ENCODE measurements at places on chromosomes 5 and 9.

DNA sequence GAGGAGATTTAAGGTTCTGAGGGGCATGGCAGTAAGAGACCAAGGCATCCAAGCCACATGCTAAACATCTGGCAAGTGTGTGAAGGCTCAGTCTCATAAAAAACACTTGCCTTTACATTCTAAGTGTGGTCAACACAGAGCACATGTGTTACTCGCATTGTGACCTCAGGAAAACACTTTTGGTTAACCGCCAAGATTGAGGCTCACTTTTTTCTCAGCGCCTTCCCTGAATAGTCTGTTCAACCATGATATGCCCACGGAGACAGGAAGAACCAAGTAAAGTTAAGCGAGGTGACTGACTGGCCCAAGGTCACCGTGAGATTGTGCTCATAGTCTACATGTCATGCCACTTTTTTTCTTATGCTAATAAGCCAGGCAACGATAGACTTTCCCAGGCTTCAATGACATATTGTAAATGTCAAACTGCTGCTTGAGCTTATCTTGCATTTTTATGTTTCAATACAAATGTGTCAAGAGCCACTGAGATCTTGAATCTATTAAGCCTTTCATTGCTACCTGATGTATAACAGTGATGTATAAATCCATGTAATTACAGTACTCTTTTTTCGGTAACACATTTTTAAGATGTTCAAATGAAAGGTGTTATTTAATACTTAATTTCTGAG lies 21.1 kb upstream of the IL9 start:
- no peak for DNase-seq

GRCh38 chr5:57303985-57304384 lies 130.1 kb downstream of the GPBP1 start:
- no peak for DNase-seq

DNA sequence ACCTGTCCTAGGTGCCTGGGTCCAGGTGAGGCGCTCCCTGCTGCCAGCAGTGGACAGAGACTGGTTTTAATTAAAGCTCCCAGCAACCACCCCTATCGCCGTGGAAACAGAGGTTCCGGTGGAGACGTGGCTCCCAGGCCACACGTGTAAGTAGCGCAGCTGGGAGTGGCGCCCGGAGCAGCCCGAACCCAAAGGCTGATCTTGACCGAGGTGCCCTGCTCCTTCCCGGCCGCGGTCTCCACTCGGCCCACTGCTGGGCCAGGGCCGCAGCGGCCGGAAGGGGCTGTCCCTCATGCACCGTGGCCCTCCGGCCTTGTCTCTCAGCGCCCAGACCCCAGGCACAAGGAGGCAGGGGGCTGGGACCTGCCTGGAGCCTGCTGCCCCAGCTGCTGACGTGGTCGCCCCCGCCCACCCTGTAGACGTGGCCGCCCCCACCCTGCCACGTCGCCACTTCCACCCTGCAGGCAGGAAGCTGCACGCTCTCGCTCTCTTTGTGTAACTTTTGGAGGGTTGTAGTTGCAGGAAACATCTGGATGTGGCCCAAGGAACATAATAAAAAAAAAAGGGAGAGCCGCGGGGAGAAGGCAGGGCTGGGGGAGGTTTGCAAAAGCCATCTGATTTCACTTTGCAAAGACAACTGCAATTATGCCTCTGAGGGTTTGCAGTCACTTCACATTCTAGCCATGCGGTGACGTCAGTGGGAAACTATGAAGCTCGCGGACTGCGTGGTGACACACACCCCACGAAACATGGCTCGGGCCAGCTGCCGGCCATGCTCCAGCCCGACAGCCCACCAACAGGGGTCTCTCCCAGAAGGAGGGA lies 129.9 kb downstream of the RXRA start:
- peak; percentile 99 for DNase-seq

DNA sequence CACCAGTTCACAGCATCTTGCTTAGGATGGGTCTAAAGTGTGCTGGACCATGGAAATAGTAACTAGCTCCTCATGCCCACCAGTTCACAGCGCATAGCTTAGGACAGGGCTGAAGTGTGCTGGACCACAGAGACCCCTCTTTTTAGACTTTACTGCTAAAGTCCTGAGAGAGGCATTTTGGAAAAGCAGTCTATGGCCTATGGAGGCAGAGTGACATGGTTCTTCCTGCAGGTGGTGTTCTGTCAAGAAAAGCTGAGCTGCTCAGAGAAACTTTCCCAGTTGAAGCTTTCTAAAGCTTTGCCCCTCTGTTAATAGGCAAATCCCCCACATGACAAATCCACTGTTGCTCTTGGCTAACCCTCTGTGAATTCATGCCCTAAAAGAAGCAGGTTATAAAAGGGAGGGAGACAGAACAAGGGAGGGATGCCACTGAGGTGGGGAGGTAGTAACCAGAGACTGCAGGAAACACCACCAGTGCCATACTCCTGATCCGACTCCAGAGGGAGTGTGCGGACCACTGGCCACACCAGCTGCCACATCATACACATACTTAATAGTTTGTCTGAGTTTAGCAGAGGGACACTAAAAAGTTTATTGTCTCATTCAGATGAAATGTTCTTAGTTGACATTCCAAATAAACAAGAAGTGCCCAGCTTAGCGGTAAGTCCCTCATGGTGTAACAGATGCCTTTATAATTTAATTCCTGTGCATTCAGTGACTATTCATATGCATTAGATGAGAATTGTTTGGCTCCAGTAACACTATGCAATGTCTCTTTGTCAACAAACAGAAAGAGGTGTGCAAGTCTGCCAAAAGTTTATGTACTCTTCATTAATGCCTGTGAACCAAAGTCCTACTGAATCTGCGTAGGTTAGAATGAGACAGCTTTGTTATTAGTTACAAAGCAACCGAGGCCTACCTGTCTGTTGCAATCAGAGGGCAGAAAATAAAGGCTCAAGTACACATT lies 236.2 kb upstream of the NFIL3 start:
- peak; percentile 20 for DNase-seq

- DNase-seq = peak; percentile 47
These were observed 15.1 kb downstream of the IFNA1 start for GRCh38 chr9:21455320-21455719.

DNA sequence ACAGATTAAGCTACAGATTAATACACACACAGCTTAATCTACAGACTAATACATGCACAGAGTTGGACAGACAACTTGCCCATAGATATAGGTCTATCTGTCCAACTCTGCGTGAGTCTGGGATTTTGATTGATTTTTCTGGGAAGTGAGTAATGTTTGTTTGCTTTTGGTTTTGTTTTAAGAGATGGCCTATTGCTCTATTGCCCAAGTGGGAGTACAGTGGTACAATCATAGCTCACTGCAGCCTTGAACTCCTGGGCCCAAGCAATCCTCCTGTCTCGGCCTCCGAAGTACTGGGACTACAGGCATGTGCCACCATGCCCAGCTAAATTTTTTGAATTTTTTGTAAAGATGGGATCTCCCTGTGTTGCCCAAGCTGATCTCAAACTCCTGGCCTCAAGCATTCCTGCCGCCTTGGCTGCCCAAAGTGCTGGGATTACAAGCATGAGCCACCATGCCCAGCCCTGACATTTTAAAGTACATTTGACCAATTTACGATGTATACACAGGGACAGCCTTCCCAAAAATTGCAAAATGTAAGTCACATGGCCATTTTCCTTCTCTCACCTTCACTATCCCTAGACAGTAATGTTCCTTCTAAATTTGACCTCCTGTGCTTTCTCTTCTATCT lies 50.8 kb downstream of the PAPPA start:
- DNase-seq = no peak

DNA sequence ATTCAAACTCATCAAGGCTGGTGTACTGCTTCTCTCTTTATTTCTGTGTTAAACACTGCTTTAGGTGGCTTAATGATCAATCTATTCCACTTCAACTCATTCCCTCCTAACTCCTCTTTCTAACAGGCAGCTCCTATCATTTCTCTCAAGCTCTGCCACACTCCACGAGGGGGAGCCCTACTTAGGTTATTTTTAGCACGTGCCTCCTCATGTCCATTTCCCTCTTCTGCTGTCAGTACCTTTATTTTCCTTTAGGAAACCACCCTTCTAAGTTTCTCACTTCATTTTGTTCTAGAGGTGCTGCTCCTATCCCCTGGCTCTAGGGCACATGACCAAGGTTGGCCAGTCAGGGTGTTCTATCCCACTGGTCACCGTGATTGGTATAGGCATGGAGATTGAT lies 6.7 kb upstream of the BRINP1 start:
- DNase-seq = peak; percentile 13

- no peak for DNase-seq
These were observed 133.5 kb upstream of the MRPS30 start for GRCh38 chr5:44675296-44675695.

DNA sequence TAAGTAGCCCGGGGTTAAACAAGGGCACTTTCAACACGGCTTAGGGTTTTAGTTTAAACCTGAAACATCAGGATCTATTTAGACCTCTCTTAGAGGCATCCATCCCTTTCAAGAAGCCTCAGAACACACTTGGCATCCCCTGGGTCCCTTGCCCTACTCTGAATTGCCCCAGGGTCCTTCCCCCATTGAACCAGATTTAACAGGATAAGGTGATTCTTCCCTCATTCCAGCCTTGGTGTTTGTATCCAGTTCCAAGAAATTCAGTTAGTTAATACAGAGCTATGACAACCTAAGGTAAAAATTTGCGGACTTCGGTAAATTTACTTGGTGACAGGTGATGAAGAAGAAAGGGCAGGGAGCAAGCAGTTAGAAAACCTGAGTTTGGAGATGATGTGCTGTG lies 35.8 kb upstream of the GLIS3 start:
- DNase-seq = no peak

DNA sequence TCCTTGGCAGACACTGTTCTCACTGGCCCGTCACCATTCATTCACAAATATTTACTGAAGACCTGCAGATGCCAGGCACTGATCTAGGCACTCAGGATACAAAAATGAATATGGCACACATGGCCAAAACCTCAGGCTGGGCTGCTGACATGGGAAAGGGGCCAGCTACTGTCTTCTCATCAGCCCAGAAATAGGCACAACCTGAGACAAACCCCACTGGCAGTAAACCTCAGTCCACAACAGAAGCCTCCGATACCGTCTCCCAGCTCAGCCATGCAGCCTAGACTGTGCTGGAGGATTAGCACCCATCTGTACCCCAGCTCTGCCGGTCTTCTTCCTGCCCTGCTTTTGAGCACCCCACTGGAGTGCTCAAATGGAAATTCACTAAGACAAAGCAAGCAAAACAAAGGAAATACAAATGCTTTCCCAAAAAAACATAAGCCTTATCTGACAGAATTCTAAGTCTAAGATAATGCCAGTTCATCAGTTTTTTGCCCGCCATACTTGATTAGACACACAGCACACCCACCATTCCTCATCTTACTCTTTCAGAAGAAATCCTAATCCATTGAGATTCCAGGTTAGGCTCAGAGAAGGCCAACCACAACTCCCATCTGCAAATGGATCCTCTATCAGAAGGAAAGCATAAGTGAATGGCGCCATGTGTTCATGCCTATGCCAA lies 8.2 kb downstream of the P4HA2 start:
- DNase-seq = no peak

GRCh38 chr9:136603216-136603615 lies 57.4 kb upstream of the NOTCH1 start:
- no peak for DNase-seq

- DNase-seq = no peak
These were observed 46.5 kb downstream of the NR3C1 start for GRCh38 chr5:143356855-143357583.

GRCh38 chr9:74555565-74555964 lies 58.4 kb downstream of the RORB start:
- DNase-seq = no peak

GRCh38 chr5:1942630-1943029 lies 59.9 kb upstream of the IRX4 start:
- no peak for DNase-seq

Measured in M059J (cell line).